ENCODE measurements at places on chromosomes 12 and 14.

DNA sequence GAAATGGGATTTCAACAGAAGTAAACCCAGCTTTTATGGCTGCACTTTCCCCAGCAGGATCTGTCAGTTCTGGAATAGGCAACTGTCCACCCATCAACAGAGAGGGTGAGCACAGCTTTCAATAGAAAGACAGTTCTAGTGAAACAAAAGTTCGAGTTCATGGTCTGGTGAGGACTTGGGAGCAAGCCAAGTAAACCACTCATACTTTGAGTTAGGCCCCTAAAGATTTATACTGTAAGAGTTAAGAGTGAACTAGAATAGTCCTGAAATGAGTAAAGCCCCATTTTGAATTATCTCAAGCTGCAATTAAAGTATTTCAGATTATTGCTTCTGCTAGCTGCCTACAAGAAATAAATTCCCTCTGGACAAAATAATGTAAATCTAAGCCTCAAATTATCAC, 82.6 kb downstream of the METTL25 start:
- DNase-seq, result no peak

GRCh38 chr12:47343684-47344567, 264.2 kb upstream of the AMIGO2 start:
- DNase-seq, result no peak

- peak; percentile 59 for DNase-seq
Measured at GRCh38 chr12:116559162-116559935, at the start of gene MAP1LC3B2. TSS of gene MAP1LC3B2 (plus strand) at chr12:116559381. CDS start at chr12:116575943, 16,562 bp downstream.

DNA sequence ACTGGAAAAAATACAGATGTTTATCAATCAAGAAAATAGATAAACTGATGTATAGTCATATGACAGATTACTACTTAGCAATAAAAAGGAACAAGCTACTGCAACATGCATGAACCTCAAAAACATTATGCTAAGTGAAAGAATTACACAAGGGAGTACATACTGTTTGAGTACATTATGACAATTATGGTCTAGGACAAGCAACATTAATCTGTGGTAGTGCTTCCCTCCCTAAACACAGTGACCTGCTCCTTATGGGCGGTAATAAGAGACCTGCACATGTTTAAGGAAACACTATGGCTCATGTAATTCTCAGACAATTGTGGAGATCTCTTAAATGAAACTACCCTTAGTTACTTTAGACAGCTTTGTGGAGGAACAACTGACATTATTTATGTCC, 421.2 kb upstream of the FBXO33 start:
- DNase-seq, result no peak

DNA sequence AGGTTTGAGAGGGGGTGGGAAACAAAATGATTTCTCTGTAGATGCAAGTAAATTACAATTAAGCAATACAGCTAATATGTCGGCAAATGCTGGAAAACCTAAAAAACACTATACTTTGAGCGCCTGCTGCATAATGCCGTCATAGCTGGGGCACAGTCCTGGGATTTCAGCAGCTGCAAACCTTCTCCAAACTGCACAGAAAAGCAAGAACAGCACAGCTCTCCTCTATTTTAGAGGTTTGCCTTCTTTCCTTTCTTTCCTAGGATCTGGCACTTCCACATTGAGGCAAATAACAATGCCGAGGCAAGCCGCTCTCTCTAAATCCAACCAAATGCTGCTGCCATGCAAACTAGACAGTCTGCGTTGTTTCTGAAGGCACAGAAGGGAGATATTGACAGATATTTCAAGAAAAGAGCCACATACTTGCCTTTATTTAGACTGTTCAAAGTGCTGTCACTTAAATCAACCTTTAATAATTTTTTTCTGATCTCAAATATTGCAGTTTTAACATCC, 287.1 kb upstream of the G2E3 start:
- no peak for DNase-seq
